ENCODE measurements at places on chromosomes 6 and 20. TPM values are rescaled to one million over a fixed set of nuclear protein-coding genes. Genes with fewer than 3 reads are reported as not detected.

GRCh38 chr20:22572491-22572890, 11.9 kb downstream of the FOXA2 start:
- H3K27ac ChIP-seq, result no peak overlapping the region
- DNase-seq, result no peak
- peaks cover 99% of the 10 kb centered on the region for H3K27me3 ChIP-seq
- H3K4me1 ChIP-seq, result no peaks in the 10 kb centered on the region
- H3K36me3 ChIP-seq, result no peaks in the 10 kb centered on the region
- H3K4me3 ChIP-seq, result no peak overlapping the region

Gene NRN1
- polyA plus RNA-seq, result 0.20 TPM

- no peaks in the 10 kb centered on the region for H3K4me1 ChIP-seq
- H3K36me3 ChIP-seq, result peaks cover 100% of the 10 kb centered on the region
- DNase-seq, result no peak
Measured at GRCh38 chr6:7897461-7898192, 13.0 kb downstream of the TXNDC5 start.

DNA sequence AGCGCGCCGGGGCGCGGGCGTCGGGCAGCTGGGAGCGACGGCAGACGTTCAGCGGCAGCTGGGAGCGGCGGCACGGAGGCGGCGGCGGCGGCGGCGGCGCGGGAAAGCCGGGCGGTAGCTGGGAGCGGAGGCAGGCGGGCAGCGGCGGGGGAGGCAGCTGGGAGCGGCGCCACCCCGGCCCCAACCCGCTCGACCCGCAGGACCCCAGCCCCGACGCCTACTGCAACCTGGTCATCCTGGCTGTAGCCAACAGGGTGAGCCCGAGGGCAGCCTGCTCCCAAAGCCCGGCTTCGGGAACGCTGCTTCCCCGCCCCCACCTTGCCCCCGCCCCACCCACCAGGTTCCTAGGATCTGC, 8.9 kb downstream of the CCM2L start:
- DNase-seq, result no peak
- peaks cover 12% of the 10 kb centered on the region for H3K4me1 ChIP-seq
- H3K36me3 ChIP-seq, result no peaks in the 10 kb centered on the region
- H3K27ac ChIP-seq, result no peak overlapping the region
- H3K27me3 ChIP-seq, result peaks cover 47% of the 10 kb centered on the region
- H3K4me3 ChIP-seq, result peak overlapping the region; percentile 78

Gene FAM217A
- not detected for polyA plus RNA-seq

DNA sequence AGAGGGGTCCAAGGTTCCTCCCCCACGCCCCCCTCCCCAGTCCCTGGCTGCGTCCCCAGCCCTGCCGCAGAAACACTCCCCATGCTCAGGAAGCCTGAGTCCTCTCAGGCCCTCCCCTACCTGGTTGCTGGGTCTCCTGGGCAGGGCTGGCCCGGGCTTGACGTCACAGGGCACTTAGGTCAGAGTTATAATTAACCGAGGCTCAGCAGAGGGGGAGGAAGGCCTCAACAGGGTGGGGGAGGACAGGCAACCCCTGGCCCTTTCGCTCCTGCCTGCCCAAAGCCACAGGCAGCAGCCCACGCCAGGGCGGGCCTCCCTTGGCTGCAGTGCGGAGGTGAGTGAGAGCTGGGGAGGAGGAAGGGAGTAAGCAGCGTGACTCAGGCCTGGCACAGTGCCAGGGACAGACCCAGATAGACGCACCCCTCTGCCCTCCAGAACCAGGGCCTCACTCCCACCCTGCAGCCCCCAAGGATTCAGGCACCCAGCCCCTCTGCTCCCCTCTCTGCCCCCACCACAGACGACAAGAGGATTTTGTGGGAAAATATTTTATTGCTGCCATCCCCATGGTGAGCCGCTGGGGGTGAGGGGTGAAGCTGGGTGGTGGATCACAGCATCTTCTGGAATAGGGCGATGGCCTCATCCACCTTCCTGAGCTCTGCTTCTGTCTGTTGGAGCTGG, at the start of gene VWA7:
VWA7 (minus strand) TSS at position 340 of the 678 bp plus-strand sequence. CDS start 549 bp downstream, outside the sequence.
- peak; percentile 79 for DNase-seq
- peak within 1 kb of the TSS; percentile 41 for H3K27ac ChIP-seq
- no peaks in the 10 kb centered on the region for H3K27me3 ChIP-seq
- no peak within 1 kb of the TSS for H3K4me3 ChIP-seq
- H3K4me1 ChIP-seq, result peaks cover 13% of the 10 kb centered on the region

DNA sequence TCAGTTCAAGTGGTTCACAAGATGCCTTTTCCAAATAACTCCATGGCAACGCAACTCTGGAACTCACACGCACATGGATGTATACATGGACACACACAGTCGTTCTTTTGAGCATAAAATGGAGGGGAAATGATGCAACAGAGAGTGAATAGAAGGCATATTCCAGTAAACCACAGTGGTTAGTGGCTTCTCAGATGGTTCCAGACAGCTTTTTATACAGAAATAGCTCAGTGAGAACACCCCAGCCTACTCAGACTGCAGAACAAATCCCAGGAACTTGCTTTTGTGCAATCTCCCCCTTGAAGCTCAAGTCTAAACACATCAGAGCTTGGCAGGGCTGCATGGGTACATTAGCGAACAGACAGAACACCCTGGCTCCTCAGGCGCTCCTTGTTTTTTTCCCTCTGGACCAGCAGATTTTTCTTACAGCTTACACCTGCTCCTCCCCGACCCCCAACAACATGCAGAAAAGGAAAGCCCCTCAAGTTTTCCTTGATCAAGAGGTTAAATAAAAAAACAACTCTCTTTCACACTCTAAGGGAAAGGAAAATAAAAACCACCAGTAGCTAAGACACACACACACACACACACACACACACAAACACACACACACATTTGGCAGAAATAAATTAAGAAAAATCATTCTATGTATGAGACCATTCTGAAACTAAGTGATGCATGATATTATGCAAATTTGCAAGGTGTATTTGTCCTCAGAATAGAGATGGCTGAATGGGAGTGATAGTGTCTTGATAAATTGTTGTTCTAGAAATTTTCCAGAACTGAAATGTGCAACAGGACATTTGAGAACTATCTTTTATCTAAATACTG, 51.2 kb upstream of the RANBP9 start:
- no peaks in the 10 kb centered on the region for H3K36me3 ChIP-seq
- peaks cover 46% of the 10 kb centered on the region for H3K4me1 ChIP-seq
- peak; percentile 12 for DNase-seq

DNA sequence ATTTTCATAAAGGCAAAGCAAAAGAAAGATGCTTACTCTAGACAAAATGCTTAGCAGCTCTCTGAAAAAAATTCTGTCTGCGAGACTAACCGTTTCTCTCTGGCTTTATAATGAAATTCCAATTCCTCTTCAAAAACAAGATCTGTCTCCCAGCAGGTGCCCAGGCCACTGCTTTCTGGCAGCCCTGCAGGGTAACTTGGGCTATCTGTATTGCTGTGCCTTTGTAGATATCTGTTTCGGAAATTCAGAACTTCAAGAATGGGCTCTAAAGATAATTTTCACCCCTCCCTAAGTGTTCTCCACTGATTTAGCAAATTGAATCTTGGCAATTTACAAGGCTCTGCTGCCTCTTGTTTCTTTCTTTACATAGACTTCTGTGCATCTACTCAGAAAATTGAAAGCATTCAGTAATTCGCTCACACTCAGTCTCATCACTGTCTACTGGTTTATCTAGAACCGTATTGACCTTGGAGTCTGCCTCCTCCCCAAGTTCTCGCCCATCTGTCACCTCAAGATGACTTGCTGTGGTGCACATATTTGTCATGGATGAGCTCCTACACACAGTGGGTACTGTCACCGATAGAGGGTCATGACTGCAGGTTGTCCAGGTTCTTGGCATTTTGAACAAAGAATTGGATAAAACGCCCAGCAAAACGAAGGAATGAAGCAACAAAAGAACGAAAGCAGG, 26.4 kb upstream of the FABP7 start:
- H3K36me3 ChIP-seq, result no peaks in the 10 kb centered on the region
- peak overlapping the region; percentile 73 for H3K27ac ChIP-seq
- no peaks in the 10 kb centered on the region for H3K27me3 ChIP-seq
- peaks cover 57% of the 10 kb centered on the region for H3K4me1 ChIP-seq

DNA sequence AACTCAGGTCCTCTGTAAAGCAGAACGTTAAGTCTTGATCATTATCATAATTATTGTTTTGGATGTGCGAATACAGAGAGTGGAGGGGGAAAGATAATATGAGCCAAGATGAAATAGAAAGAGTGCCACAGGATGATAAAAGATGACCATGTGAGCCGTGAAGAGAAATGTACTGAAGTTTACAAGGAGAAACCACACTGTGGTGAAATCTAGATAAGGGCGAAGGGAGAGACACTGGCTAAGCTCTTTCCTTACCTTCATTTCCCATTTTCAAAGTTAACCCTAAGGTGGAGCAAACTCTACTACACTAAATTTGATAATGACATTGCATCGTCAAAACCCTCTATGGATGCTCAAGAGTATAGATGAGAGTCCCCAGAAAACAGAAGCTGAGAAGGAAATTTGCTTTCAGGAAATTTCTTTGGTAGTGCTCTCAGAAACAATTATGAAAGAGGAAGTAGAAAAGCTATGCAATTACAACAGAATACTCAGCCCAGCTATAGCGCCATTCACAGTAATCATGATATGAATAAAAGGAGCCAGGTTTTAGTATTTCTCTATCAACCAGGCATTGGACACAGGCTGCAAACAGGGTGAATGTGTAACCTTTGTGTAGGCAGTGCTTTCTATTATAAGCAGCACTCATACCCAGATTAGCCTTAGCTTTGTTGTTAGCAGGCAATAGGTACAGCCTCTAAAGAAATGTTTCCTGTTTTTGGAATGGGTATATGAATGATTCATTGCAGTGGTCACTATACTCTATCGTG, 1080.7 kb downstream of the GRIK2 start:
- H3K27ac ChIP-seq, result no peak overlapping the region
- H3K27me3 ChIP-seq, result no peaks in the 10 kb centered on the region
- no peak for DNase-seq
- H3K4me1 ChIP-seq, result no peaks in the 10 kb centered on the region

Gene TCF15
- polyA plus RNA-seq, result not detected

Gene TRIM31
- not detected for polyA plus RNA-seq

GRCh38 chr20:41411391-41411847, 44.8 kb upstream of the EMILIN3 start:
- peaks cover 100% of the 10 kb centered on the region for H3K36me3 ChIP-seq
- no peak overlapping the region for H3K27ac ChIP-seq
- no peaks in the 10 kb centered on the region for H3K4me1 ChIP-seq
- H3K27me3 ChIP-seq, result no peaks in the 10 kb centered on the region
- H3K4me3 ChIP-seq, result no peak overlapping the region
- DNase-seq, result no peak

- peak; percentile 29 for DNase-seq
- H3K27ac ChIP-seq, result no peak overlapping the region
- no peak overlapping the region for H3K4me3 ChIP-seq
- H3K4me1 ChIP-seq, result peaks cover 23% of the 10 kb centered on the region
- no peaks in the 10 kb centered on the region for H3K36me3 ChIP-seq
Measured at GRCh38 chr20:63538204-63539091, 1.3 kb upstream of the PTK6 start.

DNA sequence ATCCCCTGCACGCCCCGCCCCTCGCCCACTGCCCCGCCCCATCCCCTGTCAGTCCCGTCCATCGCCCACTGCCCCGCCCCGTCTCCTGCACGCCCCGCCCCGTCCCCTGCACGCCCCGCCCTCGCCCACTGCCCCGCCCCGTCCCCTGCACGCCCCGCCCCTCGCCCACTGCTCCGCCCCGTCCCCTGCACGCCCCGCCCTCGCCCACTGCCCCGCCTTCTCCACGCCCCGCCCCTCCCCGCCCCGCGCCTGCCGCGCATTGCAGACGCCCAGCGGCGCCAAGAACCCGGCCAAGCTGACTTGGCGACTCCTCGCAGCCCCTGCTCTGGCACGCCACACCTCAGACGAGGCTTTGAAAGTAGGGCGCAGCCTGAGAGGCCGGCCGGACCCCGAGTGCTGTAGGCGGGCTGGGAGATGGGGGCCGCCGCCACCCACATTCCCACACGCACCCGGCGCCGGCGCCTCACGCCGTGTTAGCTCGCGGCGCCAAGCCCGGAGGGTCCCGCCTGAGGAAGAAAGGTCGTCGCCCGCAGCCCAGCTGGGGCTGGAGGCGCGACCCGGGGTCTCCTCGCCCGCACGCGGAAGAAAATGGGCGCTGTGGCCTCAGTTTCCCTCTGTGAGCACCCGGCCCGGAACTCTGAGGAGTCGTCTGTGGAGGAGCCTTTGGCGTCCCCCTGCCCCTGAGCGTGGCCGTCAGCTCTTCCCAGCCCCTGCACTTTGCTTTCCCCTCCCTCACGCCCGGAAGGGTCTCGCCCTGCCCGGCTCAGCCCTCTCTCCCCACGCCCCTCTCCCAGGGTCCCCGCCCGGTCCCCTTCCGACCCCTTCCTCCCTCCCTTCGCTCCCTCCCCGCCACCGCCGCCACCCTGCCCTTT, at the start of gene RAD21L1:
RAD21L1 (plus strand) TSS at position 262 of the 872 bp plus-strand sequence. CDS start 2,410 bp downstream, outside the sequence.
- H3K27ac ChIP-seq, result no peak within 1 kb of the TSS
- peak; percentile 20 for DNase-seq
- no peaks in the 10 kb centered on the region for H3K36me3 ChIP-seq
- peak within 1 kb of the TSS; percentile 38 for H3K4me3 ChIP-seq

DNA sequence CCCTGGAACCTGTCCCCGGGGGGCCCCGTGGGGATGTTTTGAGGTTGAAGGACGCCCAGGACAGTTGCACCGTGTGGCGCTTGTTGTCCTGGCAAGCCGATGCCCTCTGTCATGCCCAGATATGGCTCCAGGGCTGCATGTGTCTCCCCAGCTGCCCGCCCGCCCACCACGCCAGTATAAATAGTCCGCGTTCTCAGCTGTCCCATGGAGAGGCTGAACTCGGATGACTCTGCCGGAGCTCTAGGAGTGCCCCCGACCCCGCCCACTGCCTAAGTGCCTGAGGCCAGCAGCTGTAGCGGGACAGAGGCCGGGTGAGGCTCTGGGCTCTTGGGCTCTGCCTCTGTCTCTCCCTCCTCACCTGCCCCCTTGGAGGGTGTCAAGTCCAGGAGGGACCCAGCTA, 83.0 kb upstream of the GATA5 start:
- H3K27me3 ChIP-seq, result peaks cover 22% of the 10 kb centered on the region
- H3K36me3 ChIP-seq, result no peaks in the 10 kb centered on the region
- no peak for DNase-seq
- peaks cover 8% of the 10 kb centered on the region for H3K4me1 ChIP-seq
- no peak overlapping the region for H3K4me3 ChIP-seq

Gene NDUFAF5
- 15.2 TPM for polyA plus RNA-seq

- H3K4me1 ChIP-seq, result peaks cover 3% of the 10 kb centered on the region
- no peaks in the 10 kb centered on the region for H3K36me3 ChIP-seq
- no peaks in the 10 kb centered on the region for H3K27me3 ChIP-seq
- no peak overlapping the region for H3K4me3 ChIP-seq
- H3K27ac ChIP-seq, result no peak overlapping the region
- DNase-seq, result no peak
Measured at GRCh38 chr6:81890846-81891245, 138.4 kb upstream of the TENT5A start.
